ENCODE measurements at places on chromosomes 7 and 10.
A peak's percentile ranks its signal among the peaks of the same experiment; 100 is the strongest.

DNA sequence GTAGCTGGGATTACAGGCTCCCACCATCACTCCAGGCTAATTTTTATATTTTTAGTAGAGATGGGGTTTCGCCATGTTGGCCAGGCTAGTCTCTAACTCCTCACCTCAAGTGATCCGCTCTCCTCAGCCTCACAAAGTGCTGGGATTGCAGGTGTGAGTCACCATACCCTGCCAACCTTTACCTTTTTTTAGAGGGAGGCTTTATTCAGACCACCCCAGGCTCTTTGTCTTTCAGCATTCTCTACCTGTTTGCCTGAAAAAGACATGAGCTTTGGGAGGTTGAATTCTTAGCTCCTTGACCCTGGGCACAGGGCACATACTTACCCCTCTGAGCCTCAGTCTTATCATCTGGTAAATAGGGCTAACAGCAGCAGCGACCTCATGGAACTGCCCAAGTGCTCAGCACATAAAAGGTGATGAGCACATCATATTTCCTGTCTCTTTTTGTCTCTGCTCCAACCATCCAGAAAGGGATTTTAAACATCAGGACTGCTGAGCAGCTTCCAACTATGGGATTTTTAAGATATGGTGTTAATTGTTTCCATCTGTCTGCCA, 17.0 kb downstream of the FRMPD2 start:
- DNase-seq: no peak

GRCh38 chr7:28922624-28923331, 35.4 kb downstream of the TRIL start:
- peak; percentile 73 for DNase-seq

GRCh38 chr10:74669210-74669609, 157.2 kb upstream of the KAT6B start:
- DNase-seq: no peak

- DNase-seq: no peak
These were observed 88.4 kb downstream of the BEND7 start for GRCh38 chr10:13440185-13441061.

DNA sequence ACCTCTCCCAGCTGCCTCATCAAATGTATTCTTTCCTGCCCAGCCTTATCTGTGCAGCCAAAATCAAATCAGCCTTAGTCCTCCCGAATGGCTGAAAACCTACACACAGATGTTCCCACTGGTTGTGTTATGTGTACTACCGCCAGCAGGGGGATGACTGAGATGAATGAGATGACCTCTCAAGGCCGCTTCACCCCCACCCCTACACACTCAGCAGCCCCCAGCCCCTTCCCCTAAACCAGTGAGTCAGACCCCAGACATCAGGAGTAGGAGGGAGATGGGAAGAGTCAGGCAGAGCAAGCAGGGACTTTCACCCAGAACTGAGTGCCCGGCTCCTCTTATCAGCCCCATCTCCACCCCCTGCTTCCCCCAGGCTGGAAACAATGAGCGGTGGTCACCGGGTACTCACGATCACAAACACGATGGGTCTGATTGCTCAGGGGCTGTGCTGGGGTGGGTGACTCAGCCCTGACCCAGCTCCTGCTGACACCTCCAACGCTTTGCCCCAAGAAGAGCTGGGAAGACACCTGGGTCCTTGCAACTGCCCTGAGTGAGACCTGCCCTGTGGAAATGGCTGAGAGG, 6.5 kb upstream of the C10orf105 start:
- DNase-seq: no peak

- DNase-seq: peak; percentile 70
These were observed 796 bp downstream of the CDK14 start for GRCh38 chr7:90596671-90597562.

- DNase-seq: no peak
These were observed 8.6 kb upstream of the LRRN3 start for GRCh38 chr7:111082351-111082750.

DNA sequence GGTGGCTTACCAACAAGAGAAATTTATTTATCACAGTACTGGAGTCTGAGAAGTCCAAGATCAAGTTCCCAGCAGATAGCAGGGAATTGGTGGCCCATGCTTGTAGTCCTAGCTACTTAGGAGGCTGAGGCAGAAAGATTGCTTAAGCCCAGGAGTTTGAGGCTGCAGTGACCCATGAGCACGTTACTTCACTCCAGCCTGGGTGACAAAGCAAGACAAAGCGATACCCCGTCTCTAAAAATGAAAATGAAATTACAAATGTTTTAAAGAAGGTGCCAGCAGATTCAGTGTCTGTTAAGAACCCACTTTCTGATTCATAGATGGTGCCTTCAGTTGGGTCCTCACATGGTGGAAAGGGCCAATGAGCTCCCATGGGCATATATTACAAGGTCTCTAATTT, 20.6 kb upstream of the ARHGAP12 start:
- DNase-seq: no peak

GRCh38 chr10:2968401-2969058, 98.8 kb upstream of the PFKP start:
- DNase-seq: no peak

DNA sequence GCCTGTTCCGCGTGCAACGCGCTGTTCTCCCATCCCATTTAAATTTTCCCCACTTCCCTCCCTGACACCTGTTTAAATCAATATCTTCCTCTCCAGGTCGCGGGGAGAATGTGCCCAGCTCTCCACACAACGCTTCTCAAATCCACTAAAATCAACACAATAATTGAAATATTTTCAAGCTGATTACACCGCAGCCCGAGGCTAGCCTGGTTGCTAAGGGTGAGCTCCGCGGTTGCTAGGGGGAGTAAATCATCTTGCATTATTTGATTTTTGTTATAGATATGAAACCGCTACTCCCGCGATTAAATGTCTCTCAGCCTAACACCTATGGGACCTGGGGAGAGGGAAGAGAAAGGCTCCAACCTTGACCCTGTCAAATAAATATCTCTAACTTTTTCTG, 36.2 kb downstream of the UNCX start:
- DNase-seq: no peak

GRCh38 chr7:94436018-94436604, 41.4 kb downstream of the COL1A2 start:
- DNase-seq: no peak

GRCh38 chr10:70055550-70055949, 2.9 kb downstream of the MACROH2A2 start:
- DNase-seq: no peak

- no peak for DNase-seq
These were observed 42.8 kb downstream of the TBXAS1 start for GRCh38 chr7:139871820-139872219.

GRCh38 chr10:24727786-24728185, 4.1 kb upstream of the ARHGAP21 start:
- DNase-seq: no peak

GRCh38 chr10:75407713-75408508, 6.3 kb upstream of the ZNF503 start:
- DNase-seq: no peak
